ENCODE measurements at places on chromosomes 2 and 18.

DNA sequence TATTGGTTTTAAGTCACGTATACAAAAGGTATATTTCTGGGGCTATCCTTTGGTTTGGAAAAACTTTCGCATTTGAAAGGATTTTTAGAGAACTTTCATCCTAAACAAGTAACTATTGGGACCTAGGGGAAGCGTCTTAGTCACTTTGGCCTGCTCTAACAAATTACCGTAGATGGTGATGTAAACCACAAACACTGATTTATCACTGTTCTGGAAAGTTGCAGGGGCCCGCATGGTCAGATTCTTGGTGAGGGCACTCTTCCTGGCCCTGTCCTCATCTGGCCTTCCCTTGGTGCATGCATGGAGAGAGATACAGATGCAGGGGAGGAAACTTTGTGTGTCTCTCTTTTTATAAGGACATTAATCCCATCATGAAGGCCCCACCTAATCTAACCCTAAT lies 49.1 kb upstream of the ANKRD62 start:
- no peak for DNase-seq

DNA sequence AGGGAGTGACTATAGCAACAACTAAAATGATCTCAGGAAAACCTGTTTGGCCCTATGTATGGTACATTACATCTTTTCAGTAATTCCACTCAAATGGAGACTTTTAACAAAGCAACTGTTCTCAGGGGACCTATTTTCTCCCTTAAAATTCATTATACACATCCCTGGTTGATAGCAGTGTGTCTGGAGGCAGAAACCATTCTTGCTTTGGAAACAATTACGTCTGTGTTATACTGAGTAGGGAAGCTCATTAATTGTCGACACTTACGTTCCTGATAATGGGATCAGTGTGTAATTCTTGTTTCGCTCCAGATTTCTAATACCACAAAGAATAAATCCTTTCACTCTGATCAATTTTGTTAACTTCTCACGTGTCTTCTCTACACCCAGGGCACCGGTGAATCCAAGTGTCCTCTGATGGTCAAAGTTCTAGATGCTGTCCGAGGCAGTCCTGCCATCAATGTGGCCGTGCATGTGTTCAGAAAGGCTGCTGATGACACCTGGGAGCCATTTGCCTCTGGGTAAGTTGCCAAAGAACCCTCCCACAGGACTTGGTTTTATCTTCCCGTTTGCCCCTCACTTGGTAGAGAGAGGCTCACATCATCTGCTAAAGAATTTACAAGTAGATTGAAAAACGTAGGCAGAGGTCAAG lies 955 bp downstream of the TTR start:
- no peak for DNase-seq

- DNase-seq: peak; percentile 85
Observed at GRCh38 chr18:46073474-46074331, 1.6 kb upstream of the PSTPIP2 start.

GRCh38 chr2:231565887-231566594 lies 26.6 kb upstream of the TEX44 start:
- DNase-seq: no peak

- peak; percentile 47 for DNase-seq
Observed at GRCh38 chr18:46632401-46633071, 24.5 kb downstream of the LOXHD1 start.

GRCh38 chr2:100470182-100470581 lies at the start of gene NMS:
Gene NMS, plus strand, starts transcription at chr2:100470482. Its CDS starts 7 bp downstream, at chr2:100470489.
- DNase-seq: no peak

DNA sequence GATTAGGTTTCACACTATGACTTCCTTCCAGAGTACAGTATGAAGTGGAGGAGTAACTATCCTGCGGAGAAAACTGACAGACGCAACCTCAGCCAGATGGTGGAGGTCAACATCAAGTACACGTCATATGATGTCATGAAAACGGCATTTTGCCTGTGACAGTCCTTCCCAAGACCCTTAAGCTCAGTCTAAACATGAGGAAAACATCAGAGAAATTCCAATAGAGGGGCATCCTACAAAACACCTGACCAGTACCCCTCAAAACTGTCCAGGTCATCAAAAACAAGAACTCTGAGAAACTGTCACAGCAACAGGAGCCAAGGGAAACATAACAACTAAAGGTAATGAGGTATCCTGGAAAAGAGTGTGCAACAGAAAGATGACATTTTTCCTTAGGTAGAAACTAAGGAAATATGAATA lies 1.7 kb downstream of the RNU4ATAC start:
- peak; percentile 15 for DNase-seq

DNA sequence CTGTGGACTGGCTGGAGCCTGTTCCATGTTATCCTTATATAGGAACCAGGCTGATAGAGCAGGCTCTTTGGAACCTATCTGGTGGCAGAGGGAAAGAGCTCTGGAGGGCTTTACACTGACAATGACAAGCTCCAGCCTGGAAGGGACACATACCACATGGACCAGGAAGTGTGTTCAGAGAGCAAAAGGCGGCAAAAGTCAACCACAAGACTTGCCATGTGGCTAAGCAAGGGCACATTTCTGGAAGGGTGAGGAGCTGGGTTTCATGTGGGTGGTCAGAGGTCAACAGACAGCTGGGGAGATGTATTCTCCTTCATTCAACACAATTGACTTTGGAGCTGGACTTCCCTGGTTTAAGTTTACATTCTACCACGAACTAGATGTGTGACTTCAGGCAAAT lies 325.2 kb downstream of the DYSF start:
- no peak for DNase-seq

DNA sequence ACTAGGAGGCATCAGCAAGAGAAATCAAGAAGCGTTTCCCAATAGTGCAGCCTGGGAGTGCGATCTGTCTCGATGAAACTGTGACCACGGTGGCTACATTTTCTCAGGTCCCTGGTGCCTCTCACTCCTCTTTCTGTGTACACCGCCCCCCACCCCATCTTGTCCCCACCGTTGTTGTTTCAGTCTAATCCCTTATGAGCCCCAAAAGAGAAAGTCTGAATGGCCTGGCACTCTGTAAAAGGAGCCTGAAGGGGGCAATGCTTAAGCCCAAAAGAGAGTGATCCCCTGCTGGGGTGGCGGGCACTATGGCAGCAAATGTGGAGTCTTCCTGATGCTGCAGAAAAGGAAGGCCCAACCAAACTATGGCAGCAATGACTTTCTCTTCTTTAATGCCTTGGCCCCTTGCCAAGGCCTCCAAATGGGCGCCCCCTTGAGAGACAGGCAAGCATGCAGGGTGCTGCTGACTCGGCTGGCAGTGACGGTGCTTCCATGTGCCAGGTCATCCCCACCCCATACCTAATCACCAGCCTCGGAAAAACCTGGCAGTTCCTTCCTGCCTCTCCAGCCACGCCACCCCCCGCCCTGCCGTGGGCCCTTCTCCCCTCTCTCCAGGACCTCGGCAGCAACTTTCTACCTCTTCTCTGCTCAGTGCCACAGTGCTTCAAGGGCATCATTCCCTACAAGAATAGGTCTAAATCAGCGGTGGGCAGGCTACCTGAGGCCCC lies 123.0 kb downstream of the CYP26B1 start:
- no peak for DNase-seq

- no peak for DNase-seq
Observed at GRCh38 chr2:126220331-126220730, 435.6 kb upstream of the GYPC start.

DNA sequence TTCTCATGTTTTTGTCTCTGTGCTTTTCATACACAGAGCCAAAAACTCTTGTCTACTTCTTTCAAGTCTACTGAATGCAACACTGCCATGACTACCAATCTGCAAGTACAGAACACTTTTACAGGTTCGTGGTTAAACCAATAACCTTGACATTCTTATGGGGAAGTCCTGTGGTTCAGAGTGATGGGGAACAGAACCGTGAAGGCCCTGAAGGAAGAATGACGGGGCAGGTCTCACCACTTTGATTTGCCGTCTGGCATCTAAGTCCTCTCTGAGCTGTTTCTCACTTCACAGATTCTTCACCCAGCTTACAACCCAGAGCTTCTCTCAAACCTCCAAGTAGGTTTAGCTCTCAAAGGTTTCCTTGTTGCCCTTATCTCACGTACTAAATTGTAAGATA lies 117.5 kb upstream of the SNTG2 start:
- no peak for DNase-seq

DNA sequence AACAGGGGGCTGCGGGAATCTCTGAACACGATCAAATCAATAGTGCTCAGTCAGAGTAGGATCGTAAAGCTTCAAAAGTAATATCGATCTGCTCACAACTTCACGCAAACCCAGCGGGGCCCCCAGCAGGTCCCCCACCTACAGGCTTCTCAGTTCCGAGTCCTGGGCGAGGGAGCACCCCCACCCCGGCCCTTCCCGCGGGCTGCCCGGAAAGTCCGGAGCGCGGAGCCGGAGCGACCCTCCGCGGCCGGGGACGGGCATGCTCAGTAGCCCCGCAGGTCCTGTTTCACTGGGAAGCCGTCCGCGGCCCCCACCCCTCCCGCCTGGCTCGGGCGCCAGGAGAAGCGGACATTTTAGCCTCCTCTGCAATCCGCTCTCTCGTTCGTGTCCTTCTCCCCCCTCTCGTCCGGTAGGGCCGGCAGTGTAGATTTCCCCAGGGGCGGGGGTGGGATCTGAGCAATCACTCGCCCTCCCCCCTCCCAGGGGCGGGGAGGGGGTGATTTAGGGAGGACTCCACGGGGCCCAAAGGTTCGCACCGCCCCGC lies 3.3 kb upstream of the SPRED2 start:
- DNase-seq: peak; percentile 80

GRCh38 chr2:237558961-237559641 lies 7.3 kb upstream of the PRLH start:
- no peak for DNase-seq

GRCh38 chr18:54052732-54053429 lies 171.6 kb downstream of the MBD2 start:
- no peak for DNase-seq

- no peak for DNase-seq
Observed at GRCh38 chr2:120428748-120429147, 82.8 kb downstream of the INHBB start.

GRCh38 chr2:216490061-216490460 lies 8.6 kb upstream of the RPL37A start:
- DNase-seq: peak; percentile 21

GRCh38 chr2:182924306-182924705 lies 57.9 kb upstream of the FRZB start:
- DNase-seq: no peak

- DNase-seq: no peak
Observed at GRCh38 chr18:59575995-59576394, 121.2 kb downstream of the CCBE1 start.

DNA sequence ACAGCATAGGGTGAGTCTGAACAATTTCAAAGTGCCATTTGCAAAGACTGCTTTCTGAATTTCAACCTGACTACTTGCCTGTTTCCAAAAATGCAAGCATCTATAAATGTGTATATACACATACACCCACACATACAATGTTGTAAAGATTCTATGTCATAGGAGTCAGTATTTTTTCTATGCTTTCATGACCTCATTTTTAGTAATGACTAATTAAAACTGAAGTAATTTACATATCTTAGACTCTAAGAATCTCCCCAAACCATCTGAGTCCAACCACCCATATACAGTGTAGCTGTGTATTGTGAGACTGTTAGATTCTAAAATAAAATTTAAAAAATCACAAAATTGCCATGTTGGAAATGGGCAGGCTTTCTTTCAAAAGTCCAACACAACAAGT lies 162.0 kb upstream of the STK17B start:
- no peak for DNase-seq

DNA sequence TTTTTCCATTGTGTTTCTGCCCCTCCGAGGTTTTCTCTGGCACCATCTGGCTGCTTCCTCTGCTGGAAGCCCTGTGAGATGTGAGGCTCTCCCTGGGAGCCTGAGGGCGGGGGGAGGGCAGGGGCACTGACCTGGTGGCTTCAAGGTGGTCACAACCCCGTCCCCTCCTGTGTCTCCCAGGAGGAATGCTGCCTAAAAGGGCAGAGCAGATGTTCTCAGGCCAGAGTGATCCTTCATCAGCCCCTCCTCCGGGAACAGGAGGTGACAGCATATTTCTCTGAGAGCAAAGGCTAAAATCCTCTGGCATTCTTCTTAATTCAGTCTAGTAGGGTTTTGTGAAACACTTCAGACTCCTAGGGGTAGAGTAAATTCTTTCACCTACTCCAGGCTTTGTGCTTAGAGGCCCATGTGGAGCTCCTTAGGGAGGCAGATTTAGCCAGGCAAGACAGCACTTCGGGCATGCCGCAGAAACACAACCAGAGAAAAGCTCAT lies 18.3 kb upstream of the GREB1 start:
- DNase-seq: no peak

GRCh38 chr2:241730671-241731293 lies 3.6 kb upstream of the D2HGDH start:
- DNase-seq: peak; percentile 68

DNA sequence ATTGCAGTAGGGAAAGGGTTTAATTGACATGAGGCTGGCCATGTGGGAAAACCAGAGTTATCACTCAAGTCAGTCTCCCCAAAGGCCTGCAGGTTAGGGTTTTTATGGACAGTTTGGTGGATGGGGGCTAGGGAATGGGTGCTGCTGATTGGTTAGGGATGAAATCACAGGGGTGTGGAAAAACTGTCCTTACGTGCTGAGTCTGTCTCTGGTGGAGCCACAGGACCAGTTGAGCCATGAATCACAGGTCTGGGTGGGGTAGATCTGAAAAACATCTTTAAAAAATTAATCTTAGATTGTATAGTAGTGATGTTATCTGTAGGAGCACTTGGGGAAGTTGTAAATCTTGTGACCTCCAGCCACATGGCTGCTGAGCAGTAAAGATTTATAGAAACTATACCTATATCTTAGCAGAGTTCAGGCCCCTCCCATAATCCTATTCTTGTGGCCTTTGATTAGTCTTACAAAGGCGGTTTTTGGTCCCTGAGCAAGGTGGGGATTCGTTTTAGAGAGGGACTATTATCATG lies 139.6 kb downstream of the COMMD1 start:
- no peak for DNase-seq

DNA sequence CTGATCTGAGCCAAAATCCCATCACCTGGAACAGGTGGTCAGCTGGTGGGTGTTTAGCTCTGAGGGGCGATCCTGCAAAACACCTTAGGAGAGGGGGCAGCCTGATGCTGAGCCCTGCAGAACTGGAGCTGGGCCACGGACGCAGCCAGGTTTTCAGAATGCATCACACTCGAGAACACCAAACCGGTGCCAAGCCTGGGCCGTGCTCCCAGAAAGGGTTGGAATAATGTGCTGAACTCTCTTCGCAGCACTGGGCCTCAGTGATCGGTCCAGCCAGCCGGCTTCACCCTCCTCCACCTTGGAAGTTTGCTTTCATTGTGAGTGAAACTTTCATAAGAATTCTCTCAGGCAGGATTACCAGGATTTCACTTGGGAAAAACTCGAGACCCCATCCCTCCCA lies 56.5 kb upstream of the TTC39C start:
- DNase-seq: no peak

Data from suppressor macrophage (primary cell).